ENCODE measurements at places on chromosomes 7 and 10.

GRCh38 chr7:314853-315252, 24.9 kb downstream of the FOXL3 start:
- DNase-seq, result no peak

DNA sequence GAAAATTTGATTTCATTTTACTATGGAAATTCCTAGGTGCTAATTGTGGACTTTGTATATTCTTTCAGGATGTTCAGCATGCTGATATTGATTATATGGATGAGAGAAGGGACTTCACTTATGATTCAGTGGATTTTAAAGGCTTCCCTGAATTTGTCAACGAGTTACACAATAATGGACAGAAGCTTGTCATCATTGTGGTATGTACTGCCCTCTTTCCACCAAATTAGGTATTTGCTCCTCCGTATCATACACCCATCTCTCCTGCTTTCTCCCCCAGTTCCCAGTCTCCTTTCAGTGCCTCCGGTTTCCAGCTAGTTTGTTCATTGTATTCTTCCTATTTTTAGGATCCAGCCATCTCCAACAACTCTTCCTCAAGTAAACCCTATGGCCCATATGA, 34.6 kb downstream of the MGAM start:
- DNase-seq, result no peak

DNA sequence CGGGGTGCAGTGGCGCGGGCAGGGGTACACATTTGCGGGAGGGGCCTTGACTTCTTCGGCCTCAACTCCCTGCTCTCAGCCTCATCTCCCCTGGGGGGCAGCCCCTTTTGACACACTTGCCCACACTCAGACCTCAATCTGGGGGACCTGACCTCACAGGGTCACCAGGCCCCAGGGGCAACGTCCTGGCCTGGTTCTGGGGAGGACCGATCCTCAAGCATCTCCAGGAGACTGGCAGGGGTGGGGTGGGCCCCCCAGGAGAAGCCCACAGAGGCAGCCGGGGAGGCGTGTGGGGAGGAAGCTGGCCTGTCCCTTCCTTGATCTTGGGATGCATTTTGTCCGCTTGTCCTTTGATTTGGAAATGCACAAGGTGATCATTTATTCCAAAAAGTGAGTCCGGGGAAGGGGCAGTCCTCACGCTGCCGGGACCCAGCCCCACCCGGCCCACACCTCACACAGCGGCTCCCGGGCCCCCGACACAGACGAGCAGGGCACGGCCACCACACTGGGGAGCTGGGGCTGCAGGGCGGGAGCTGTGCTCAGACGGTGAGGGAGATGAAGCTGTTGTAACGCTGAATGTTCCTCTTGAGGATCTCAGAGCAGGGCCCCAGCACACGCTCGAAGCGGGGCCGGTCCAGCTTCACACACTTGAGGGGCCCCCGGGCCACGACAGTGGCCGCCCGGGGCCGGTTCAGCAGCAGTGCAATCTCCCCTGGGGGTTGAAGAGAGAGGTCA, 30.4 kb upstream of the PDGFA start:
- DNase-seq, result no peak

DNA sequence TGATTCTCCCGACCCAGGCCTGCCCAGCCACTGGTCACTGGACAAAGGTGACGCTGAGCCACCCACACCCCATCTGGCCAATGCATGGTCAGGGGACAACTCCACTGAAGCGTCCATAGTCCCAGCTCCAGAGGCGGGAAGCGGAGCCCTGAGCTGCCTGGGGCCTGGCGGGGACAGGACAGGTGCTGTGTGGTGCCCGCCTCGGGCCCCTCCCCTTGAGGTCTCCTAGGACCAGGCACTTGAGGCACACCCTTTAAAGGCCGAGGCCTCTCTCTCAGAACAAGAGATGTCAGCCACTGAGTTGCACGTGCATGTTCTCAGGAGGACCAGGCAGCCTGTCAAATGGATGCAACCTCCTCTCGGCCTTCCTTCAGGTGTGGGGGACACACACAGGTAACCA, 52.5 kb upstream of the PPP2R2D start:
- no peak for DNase-seq

GRCh38 chr7:155032978-155033377, 30.1 kb upstream of the PAXIP1 start:
- no peak for DNase-seq

- DNase-seq, result no peak
These were observed 39.2 kb downstream of the DNAJC9 start for GRCh38 chr10:73207883-73208282.

DNA sequence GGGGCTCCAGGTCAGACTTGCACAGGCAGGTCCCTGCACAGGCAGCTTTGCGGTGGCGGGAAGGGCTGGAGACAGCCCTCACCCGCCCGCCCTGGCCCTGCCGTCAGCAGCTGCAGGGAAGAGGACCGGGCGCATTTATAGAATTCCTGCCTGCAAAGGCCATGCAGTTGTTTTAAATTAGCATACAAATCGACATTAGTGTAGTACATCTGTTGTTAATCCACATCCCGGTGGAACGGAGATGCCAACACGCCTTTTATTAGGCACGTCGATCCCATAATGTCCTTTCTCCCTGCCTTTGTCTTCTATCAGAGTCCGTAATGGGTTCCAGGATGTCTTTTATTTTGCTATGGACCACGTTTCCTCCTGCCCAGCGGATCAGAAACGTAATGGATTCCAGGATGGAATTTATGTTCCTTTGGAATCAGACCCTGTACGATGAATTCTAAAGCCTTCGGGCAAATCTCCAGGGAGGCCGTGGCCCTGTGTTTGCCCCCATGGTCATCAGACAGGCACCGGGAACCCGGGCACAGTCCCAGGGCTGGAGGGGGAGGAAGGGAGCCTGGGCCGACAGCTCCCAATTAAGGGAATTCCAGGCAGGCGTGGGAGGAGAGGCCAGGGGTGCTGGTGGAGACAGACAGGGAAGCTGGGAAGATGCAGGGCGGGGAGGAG, 123.9 kb downstream of the COL26A1 start:
- no peak for DNase-seq

- no peak for DNase-seq
These were observed 407.1 kb downstream of the DNAJB6 start for GRCh38 chr7:157743781-157744525.

GRCh38 chr10:95229724-95230627, 35.9 kb downstream of the ACSM6 start:
- DNase-seq, result no peak

GRCh38 chr7:22799633-22800032, 23.0 kb downstream of the TOMM7 start:
- no peak for DNase-seq

GRCh38 chr10:133278577-133279265, 2.1 kb upstream of the ADAM8 start:
- no peak for DNase-seq

- DNase-seq, result no peak
These were observed 137.1 kb downstream of the BMPER start for GRCh38 chr7:34042406-34042805.

- no peak for DNase-seq
These were observed 39.0 kb upstream of the SLC39A12 start for GRCh38 chr10:17912754-17913153.

- no peak for DNase-seq
These were observed 9.2 kb downstream of the LGI1 start for GRCh38 chr10:93766918-93767317.

GRCh38 chr10:42975005-42975493, 101.8 kb upstream of the RET start:
- DNase-seq, result no peak

DNA sequence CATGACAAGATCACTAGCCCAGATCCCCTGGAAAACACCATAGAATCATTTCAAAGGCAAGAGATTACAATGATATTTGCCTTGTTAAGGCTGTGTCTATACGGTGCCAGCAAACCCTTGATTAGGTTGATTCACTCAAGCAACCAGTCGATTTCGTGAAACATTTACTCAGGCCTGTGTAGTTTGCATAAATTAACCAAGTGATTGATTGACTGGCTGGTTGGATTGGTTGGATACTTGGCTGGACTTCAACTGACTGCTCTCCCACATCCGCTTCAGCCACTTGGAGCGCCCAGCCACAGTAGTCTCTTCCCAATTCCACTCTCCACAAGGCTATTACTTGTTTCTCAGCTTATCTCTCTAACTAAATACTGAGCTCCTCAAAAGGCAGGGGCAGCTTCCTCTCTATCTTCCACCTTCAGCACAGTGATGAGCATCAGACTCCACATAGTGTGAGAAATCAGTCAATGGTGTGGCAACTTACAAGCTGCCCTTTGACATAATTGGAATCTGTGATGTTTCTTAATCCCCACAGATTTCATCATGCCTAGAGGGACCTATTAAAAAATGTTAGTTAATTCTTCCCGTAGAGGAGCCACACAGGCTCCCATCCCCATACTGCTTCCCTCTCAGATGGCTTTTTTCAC, 217.4 kb downstream of the GRM8 start:
- DNase-seq, result no peak

DNA sequence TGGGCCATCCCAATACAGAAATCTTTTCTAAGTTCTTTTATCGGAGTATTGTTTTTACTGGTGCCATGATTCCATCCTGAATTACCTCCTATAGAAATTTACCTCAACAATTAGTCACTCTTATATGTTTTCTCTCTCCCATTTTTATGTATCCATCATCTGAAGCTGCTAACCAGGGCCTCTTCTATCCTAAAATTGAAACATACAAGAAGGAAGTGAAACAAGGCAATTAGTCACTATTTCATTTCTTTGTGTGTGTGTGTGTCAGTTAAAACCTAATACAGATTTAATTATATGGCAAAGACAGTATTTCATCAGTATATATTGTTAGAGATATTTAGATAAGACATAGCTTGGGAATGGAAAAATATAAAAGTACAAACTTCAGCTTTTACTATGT, 148.4 kb upstream of the AHR start:
- DNase-seq, result no peak

DNA sequence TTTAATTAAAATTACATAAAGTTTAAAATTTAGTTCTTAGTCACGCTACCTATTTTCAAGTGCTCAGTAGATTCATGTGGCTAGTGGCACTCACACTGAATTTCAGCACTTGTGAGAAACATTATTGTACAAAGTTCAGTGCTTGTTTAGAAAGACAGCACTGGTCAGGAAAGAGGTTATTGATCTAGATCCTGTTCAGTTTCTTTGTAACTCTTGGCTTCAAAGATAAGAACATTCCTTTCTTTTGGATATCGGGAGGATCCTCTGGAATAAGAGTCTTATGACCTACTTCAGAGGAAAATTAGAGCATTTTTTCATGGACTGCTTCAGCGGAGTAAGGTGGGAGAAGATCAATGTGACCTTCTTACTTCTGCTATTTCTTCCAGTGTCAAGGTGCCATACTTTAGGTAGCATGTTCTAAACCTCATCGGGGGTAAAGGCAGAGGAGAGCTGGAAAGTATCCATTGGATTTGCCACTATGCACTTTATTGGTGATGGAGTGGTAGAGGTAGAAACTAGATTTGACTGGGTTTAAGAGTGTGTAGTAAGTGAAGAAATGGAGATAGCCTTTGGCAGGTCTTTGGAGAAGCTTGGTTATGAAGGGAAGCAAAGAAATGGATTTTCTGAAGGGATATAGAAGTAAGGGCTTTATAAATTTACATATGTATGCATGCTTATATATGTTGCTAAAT, 39.9 kb downstream of the PHYHIPL start:
- no peak for DNase-seq

DNA sequence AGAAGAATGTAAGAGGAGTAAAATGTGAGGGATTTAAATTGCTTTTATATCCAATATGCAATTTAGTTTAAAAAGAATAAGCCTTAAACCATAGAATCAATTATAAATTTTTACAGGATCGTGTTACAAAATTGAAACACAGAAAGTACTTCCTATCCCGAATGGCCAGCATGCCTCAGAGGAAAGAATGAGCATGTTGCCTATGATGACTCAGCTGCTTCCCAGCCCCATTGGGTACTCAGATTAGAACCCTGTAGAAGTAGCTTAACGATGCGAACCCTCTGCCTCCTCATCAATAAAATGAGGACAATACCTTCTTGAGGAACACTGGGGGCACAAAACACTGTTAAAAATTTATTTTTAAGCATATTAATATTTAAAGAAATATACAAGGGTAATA, 113.4 kb upstream of the CDK1 start:
- no peak for DNase-seq

- DNase-seq, result no peak
These were observed 28.1 kb downstream of the CSGALNACT2 start for GRCh38 chr10:43166207-43166879.

DNA sequence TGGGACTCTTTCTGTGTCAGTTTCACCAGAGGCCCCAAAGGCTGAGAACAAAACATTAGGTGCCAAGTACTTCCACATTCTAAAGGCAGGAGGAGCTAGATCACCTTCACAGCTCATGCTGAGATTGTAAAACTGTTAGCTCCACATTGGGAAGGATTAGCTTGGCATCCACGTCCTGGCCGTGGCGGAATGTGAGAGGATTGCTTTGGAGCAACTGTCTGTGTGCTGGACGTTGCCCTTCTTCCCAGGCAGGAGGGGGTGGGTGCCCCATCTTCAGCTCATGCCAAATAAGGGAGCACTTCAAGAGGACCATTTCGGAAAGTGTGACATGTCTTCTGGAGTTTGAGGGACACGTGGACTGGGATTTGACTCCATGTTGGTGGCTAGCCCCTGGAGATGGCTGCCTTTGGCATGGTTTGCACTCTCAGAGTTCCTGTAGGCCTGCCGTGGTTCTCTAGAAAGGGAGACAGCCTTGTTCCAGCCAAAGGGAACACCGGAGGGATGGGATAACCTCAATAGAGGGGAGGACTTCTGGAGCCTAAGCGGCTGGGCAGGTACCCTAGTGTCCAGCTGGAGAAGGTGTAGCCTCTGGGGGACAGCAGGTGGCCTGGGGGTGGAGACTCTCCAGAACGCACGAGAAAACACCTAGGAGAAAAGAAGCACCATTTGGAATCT, 19.9 kb upstream of the FMC1 start:
- DNase-seq, result no peak

DNA sequence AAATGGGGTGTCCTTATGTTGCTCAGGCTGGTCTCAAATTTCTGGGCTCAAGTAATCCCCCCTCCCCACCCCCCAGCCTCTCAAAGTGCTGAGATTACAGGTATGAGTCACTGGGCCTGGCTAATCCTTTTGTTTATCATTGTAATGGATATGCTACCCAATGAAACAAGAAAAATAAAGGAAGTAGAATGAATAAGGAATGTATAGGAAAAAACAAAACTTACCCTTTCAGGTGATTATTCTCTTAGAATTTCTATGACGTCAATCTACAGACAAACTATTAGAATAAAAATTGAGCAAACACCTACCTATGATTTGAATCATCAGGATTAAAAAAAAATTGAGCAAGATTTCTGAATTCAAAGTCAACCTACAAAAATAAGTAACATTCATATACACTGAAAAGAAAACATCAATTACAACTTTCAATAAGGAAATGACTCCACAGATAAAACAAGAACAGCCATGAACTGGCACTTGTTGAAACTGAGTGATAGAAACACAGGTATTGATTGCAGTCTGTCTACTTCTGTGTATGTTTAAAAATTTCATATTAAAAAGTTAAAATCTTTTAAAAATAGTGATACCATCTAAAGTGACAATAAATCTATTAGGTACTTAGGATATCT, 12.2 kb downstream of the ADAM12 start:
- DNase-seq, result no peak

GRCh38 chr7:30771880-30772425, 736 bp downstream of the MINDY4 start:
- DNase-seq, result no peak

GRCh38 chr10:67297637-67298181, 371.9 kb downstream of the LRRTM3 start:
- no peak for DNase-seq
